ENCODE measurements at places on chromosomes 16 and 17.

DNA sequence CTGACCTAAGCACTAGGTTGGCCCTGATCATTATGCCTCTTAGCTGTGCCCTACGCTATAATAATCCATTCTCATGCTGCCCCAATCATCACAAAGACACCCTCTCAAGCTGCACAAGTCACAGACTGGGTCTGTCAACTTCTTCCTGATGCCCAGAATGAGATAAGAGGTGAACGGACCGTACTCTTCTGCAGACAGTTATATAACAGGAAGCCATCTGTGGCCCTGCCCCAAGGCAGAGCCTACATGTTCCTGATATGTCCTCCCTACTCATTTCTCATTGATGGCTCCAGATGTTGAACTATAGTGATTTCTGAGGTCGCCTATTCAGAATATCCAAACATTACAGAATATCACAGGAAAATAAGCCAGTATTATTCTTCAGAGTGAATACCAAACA is 471.6 kb upstream of the ERCC4 start:
- no peak for DNase-seq

- DNase-seq: no peak
These were observed 97.4 kb upstream of the PSMD7 start for GRCh38 chr16:74199066-74199841.

DNA sequence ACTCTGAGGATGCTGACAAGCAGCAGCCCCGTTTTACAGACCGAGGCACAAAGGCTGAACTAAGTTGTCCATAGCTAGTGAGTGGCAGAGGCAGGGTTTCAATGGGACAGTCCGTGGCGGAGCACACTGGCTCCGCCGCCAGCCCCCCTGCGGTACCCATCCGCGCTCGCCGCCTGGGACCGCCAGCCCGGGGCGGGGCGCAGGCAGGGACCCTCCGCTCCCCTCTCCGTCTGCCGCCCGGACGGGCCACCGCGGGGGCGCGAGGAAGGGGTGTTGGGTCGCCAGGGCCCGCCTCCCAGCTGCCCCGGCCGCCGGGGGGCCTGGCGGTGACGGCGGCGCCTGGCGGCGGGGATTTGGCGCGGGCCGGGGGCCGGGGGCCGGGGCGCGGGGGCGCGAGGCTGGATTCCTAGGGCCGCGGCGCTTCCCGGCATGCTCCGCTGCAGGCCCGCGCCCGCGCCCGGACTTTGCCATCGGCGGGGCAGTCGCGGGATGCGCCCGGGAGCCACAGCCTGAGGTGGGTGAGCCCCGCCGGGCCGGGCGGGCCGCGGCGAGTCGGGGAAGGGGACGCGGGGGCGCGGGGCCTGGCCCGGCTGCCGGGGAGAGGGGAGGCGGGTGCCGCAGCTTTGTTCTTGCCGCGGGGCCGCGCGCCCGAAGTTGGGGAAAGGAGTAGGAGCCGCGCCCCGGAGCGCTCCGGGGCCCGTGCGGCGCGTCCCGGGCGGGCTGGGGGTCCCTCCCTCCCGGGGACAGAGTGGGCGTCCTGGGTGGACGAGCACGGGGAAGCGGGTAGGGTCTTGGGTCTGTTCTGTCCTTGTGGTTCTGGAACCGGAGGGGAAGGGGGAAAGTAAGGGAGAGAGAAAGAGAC is at the start of gene TMEM98:
Gene TMEM98, plus strand, starts transcription at position 430 of the 862 bp plus-strand sequence. CDS start 3,376 bp downstream, outside the sequence.
- peak; percentile 78 for DNase-seq

- DNase-seq: no peak
These were observed 66.9 kb downstream of the MYO18A start for GRCh38 chr17:29113334-29113733.
